ENCODE measurements at places on chromosomes 2 and 18. TPM values are rescaled to one million over a fixed set of nuclear protein-coding genes. Genes with fewer than 3 reads are reported as not detected.

Gene VIL1
- total RNA-seq, result 0.44 TPM

Gene TEKT4
- not detected for total RNA-seq

Gene DPP4
- 0.79 TPM for total RNA-seq

Gene POTEC
- total RNA-seq, result not detected

Gene GCKR
- 0.41 TPM for total RNA-seq

Gene TMEM37
- total RNA-seq, result 1.5 TPM

Gene DSC1
- not detected for total RNA-seq

Gene POTEJ
- total RNA-seq, result not detected

Gene BOLA3
- total RNA-seq, result 152 TPM

Gene APOB
- not detected for total RNA-seq

Gene TCF7L1
- total RNA-seq, result 10.5 TPM

Gene LDLRAD4
- total RNA-seq, result 1.5 TPM

Gene SIX3
- 1.6 TPM for total RNA-seq

Gene C1QL2
- total RNA-seq, result 0.28 TPM

Gene IKZF2
- total RNA-seq, result 0.09 TPM

Gene E2F6
- 28.4 TPM for total RNA-seq

Measured in A549 treated with ZK216348 at 1 μM for 4 hours (cell line).